ENCODE measurements at places on chromosomes 6 and 20. TPM values are rescaled to one million over a fixed set of nuclear protein-coding genes. Genes with fewer than 3 reads are reported as not detected.

GRCh38 chr6:129073691-129074395 lies 190.9 kb downstream of the LAMA2 start:
- no peak overlapping the region for H3K4me3 ChIP-seq
- no peak for DNase-seq
- H3K36me3 ChIP-seq: no peaks in the 10 kb centered on the region
- no peaks in the 10 kb centered on the region for H3K27me3 ChIP-seq
- no peaks in the 10 kb centered on the region for H3K4me1 ChIP-seq

- no peaks in the 10 kb centered on the region for H3K4me1 ChIP-seq
- no peak for DNase-seq
- H3K36me3 ChIP-seq: peaks cover 13% of the 10 kb centered on the region
- no peak overlapping the region for H3K27ac ChIP-seq
- peaks cover 3% of the 10 kb centered on the region for H3K27me3 ChIP-seq
Observed at GRCh38 chr6:73631849-73632248, 21.9 kb downstream of the SLC17A5 start.

GRCh38 chr6:55388211-55388610 lies 60.9 kb downstream of the GFRAL start:
- H3K4me3 ChIP-seq: no peak overlapping the region
- H3K27me3 ChIP-seq: no peaks in the 10 kb centered on the region

Gene BPIFB4
- 2.1 TPM for total RNA-seq

Gene ID4
- 5.6 TPM for total RNA-seq

DNA sequence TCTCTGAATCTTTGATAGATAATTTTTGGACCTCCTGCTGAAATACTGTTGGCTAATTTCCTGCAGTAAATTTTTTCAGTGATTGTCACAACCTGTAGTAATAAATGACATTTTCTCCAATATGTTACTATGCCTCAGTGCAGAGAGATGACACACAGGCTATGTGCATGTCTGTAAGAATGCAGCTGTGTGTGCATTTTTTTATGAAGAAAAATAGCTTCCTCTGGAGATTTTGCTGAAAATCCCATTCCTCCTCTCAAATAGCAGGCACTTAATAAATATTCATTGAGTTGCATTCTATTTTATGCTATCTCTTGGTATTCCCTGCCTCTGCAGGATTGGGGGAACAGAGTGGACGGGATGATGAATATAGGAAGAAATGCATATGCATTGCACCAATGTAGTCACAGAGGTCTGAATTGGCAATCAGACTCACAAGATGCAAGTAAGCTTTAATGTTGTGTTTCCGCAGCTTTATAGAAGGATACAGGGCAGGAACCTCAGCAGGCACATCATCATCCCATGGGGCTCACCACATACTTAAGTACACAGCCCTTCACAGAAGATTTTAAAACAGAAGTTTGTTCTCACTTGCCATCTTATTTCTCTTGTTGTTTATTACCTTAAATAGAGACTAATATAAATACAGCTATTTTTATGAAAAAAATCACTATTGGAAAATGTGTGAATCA lies 474.7 kb downstream of the EPM2A start:
- no peak for DNase-seq
- H3K4me3 ChIP-seq: no peak overlapping the region
- no peak overlapping the region for H3K27ac ChIP-seq
- H3K36me3 ChIP-seq: no peaks in the 10 kb centered on the region
- peaks cover 4% of the 10 kb centered on the region for H3K4me1 ChIP-seq

DNA sequence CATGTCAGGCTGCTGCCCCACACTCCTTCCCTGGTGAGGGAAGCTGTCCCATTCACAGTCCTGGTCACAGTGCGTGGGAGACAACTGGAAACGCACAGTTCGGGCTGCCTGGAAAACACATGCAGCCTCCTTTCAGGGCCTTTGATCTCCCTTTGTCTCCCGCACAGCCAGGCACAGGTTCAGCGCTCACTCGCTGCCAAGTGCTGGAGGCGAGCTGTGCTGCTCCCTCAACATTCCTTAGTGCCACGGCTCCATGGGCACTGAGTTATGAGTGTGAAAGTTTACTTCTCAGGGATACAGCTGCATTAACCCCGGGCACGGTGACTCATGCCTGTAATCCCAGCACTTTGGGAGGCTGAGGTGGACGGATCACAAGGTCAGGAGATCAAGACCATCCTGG lies 9.1 kb downstream of the YTHDF1 start:
- H3K27me3 ChIP-seq: peaks cover 5% of the 10 kb centered on the region
- H3K4me3 ChIP-seq: no peak overlapping the region
- H3K4me1 ChIP-seq: peaks cover 5% of the 10 kb centered on the region

Gene HLA-DPA1
- total RNA-seq: 8.5 TPM

- H3K4me3 ChIP-seq: no peak overlapping the region
- no peaks in the 10 kb centered on the region for H3K27me3 ChIP-seq
- peaks cover 4% of the 10 kb centered on the region for H3K4me1 ChIP-seq
Observed at GRCh38 chr6:145668844-145669243, 66.5 kb downstream of the EPM2A start.
